ENCODE measurements at places on chromosomes 7 and 10. TPM values are rescaled to one million over a fixed set of nuclear protein-coding genes. Genes with fewer than 3 reads are reported as not detected.

The HTR5A gene
- total RNA-seq: not detected

The LAMB1 gene
- not detected for total RNA-seq

The ZNF107 gene
- total RNA-seq: 18.5 TPM

The SNCG gene
- total RNA-seq: not detected

The ANKRD30A gene
- total RNA-seq: not detected

The HTRA1 gene
- total RNA-seq: not detected

The IDI2 gene
- total RNA-seq: not detected

The GHRHR gene
- total RNA-seq: not detected

The FAM25C gene
- not detected for total RNA-seq

The SPDYE16 gene
- 0.58 TPM for total RNA-seq

The STEAP1 gene
- 2.0 TPM for total RNA-seq

The HOXA5 gene
- total RNA-seq: not detected

The FAM221A gene
- total RNA-seq: 8.0 TPM

The GRID2IP gene
- total RNA-seq: 0.29 TPM

The HECTD2 gene
- total RNA-seq: 4.8 TPM

The PON1 gene
- total RNA-seq: not detected

The P4HA1 gene
- 28.8 TPM for total RNA-seq

The RTKN2 gene
- total RNA-seq: 18.7 TPM

The CABCOCO1 gene
- total RNA-seq: not detected

The DKK1 gene
- total RNA-seq: not detected

The GPR22 gene
- not detected for total RNA-seq

The KIFBP gene
- 16.3 TPM for total RNA-seq

The SPDYE2 gene
- not detected for total RNA-seq

The TLX1 gene
- not detected for total RNA-seq

The SEMA4G gene
- 0.53 TPM for total RNA-seq

The GNG11 gene
- total RNA-seq: not detected

The TMEM130 gene
- 2.0 TPM for total RNA-seq
